ENCODE measurements at places on chromosomes 6 and 20.

- no peak for DNase-seq
Measured at GRCh38 chr20:54026295-54027064, 43.9 kb downstream of the BCAS1 start.

DNA sequence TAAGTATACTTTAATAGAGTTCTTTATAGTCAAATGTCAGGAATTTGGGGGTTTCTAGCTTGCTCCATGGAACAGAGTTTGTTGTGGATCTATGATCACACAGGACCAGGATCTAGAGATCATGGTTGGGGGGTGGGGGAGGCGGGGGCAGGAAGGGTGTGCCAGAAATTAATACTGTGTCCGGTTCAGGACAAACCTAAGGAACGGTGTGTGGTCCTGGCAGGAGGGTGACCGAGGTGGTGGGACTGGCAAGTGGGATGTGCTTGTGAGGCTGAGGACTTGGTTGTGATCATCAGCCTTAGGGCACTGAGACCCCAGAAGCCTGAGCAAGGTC, 27.9 kb downstream of the GSTA3 start:
- no peak for DNase-seq

DNA sequence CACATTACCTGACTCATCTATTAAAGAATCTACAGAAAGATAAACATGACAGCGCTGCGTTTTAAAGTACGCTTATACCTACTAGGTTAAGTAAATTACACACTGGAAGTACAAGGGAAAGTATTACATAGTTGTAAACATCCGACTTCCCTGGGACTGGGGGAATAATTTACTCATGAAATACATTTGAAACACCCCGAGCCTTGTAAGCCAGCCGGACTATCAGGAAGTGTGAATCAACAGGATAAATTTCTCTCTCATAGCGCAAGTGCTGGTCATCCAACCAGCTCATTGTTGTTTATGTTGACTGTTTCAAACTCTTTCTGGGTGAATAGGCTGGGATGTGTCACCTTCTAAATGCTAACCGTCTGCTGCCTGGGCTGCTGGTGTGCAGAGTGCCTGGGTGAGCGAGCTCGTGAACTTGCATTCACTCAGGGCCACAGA, 4.9 kb downstream of the BMP6 start:
- peak; percentile 30 for DNase-seq

GRCh38 chr6:113564371-113565171, 292.6 kb upstream of the MARCKS start:
- DNase-seq: peak; percentile 28

- no peak for DNase-seq
Measured at GRCh38 chr6:53203483-53203882, 54.8 kb upstream of the GCM1 start.

DNA sequence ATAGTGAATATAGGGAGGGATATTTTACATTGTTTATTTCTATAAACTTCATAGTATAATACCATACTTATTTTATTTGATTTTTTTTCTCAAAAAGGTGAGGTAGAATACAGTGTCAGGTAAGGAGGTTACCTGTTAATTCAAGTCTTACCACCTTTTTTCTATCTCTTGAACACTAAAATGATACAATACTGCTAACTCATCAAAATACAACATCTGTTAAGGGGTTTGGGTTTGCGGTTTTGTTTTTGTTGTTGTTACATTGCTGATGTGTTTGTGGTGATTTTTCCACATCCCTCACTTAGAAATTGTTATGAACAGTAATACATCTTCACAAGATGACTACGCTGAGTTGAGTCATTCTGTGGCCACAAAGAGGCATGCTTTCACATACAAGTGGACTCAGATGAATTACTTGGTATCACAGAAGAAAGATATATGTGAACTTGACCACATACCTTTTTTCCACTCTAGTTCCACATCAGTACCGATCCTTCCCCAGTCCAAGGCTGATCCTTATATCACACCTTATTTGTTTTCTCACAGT, 139.4 kb upstream of the ID4 start:
- no peak for DNase-seq

- no peak for DNase-seq
Measured at GRCh38 chr6:164749221-164750064, 560.0 kb downstream of the C6orf118 start.

DNA sequence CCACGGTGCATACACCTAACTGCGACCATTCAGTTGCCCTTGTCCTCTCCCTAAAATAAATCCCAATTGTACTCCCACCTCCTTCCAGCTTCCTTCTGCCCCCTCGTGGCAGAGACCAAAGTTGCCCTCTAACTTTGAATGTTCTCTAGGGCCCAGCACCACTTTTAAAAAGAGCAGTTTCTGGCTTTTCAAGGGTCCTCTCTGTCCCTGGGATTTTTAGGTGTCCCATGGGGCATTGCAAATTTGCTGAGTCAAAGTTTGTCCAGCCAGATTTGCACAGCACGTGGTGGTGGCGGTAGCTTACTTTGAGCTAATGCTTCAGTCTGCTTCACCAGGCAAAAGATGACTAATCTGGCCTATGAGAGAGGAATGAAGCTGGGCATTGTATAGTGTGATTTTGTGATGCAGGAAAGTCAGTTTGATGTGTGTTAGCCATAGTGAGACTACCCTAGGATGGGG, 100.2 kb downstream of the PERP start:
- peak; percentile 38 for DNase-seq

- no peak for DNase-seq
Measured at GRCh38 chr6:3509336-3509735, 52.5 kb upstream of the SLC22A23 start.

DNA sequence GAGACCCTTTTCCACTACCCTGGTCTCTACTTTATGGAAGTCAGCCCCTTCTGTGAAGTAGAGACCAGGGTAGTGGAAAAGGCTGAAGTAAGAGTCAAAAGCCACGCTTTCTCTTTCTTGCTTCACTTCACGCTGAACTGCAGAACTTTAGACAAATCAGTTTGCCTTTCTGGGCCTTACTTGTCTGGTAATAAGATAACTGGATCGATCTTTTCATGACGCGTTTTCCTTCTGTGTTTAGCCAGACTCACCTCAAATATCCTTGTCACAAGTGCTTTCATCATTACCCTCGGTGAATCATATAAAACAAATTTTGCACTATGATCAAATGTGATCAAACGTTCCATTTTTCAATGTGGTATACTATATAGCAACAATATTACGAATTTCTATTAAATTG, 170.7 kb downstream of the CLIC5 start:
- DNase-seq: no peak

DNA sequence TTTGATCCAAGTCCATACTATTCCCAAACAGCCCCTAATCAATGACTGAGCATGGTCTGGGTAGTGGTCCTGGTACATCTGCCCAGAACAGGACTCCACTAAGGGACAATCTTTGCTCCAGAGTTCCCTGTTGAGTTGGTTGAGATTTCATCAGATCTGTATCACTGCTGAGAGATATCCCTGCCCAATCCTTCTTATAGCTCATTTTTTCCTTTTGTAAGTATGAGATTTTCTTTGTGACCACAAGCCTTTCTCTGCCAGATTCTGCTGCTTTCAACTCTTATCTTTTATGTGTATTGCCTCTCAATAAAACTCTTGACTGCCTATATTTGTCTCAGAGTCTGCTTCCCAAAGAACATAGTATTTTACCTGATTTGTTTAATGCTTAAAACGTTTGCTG, 46.2 kb upstream of the LAMA2 start:
- DNase-seq: no peak

DNA sequence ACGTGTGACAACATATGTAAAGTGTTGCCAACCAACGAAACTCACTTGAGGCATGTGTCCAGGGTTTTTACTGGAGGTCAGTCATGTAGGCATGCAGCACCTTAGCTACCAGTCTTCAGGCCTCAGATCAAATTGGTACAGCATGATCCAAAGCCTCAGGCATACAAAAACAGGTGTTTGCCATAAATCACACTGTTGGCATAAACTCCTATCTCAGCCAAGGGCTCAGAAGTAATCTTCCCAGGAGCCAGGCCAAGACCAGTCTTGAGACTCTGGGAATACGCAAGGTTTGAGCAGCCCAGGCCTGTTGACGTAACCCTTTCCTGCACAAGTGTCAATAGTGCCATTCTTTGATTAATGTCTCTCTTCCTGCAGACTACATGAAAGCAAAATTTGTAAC, 163.5 kb downstream of the PRL start:
- no peak for DNase-seq

DNA sequence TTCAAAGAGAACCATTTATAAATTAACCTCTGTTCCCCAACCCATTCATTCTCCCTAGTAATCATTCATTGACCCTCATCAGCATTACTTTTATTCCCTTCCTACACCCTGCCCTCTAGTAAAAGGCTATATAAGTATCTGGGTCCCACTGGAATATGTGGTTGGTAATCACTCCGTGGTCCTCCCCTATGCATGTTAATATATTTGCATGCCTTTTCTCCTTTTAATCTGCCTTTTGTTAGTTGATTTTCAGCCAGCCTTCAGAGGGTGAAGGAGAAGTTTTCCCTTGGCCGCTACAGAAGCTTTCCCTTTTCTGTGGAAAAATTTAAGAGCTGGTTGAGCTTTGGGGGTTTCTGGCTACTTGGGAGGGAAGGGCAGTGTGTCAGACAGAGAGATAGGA, 585.6 kb downstream of the UTRN start:
- DNase-seq: no peak

DNA sequence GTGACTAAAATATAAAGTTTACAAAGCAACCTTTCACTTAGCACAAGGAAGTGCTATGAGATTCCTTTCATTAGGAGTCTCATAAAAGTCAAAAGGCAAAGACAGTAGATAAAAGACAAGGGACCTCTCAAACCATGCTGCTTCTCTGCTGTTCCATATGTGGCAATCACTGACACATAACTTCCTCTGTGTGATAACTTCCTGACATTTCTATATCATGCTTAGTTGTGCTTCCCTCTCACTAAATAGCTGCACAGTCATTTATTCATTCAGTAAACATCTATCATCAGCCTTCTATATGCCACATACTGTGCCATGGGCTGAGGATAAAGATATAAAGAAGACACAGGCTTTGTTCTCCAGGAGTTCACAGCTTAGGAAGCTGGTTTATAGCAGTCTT, 214.8 kb upstream of the GRIK2 start:
- no peak for DNase-seq

- no peak for DNase-seq
Measured at GRCh38 chr6:14258117-14258516, 140.5 kb downstream of the CD83 start.

GRCh38 chr20:49562311-49563014, 5.5 kb downstream of the PTGIS start:
- DNase-seq: peak; percentile 86

DNA sequence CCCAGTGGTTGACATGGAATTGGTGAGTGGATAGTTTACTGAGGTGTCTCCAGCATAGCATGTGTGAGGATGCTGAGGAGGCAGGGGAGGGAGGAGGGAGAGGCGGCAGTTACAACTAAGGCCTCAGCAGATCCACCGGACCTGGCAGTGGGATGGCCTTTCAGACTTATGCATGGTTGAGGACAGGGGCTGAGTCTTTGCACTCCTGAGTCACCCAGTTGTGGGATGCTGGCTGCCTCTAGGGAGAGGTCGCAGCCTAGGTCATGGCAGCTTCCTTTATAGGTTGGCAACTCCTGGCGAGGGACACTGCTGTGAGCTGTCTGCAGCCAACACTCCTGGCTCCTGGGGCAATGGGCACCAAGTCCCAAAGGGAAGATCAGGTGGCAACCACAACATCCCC, 380.3 kb downstream of the PREX1 start:
- no peak for DNase-seq

DNA sequence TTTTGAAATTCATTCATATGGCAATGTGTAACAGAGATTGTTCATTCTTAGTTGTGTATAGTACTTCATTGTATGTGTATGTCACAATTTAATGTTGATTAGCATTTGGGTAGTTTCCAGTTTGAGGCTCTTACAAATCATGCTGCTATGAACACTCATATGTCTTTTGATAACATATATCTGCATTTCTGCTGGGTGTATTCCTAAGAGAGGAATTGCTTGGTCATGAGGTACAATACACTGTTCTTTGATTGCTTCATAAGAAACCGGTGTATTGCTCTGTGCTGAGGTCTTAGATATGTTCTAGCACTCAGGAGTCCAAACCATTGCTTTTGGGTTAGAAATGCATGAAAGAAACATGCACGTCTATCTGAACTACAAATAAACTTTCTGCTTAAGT, 492.9 kb upstream of the JAG1 start:
- no peak for DNase-seq

DNA sequence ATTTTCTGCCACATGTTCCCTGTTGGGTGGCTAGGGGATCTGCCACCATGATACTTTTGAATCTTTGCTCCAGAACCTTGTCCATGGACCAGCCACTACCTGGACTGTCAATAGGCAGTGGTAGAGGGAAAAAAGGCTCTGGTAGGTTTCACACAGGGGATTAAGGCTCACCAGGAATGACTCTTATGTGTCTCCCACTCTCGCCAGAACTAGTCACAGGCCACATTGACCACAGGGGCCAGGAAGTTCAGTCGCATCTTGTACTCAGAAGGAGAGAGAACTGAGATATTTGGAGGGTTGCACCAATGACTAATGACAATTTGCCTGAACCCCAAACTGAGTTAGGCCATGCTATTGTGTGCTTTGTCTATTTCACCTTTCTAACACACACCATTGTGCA, 23.6 kb upstream of the APCDD1L start:
- no peak for DNase-seq

DNA sequence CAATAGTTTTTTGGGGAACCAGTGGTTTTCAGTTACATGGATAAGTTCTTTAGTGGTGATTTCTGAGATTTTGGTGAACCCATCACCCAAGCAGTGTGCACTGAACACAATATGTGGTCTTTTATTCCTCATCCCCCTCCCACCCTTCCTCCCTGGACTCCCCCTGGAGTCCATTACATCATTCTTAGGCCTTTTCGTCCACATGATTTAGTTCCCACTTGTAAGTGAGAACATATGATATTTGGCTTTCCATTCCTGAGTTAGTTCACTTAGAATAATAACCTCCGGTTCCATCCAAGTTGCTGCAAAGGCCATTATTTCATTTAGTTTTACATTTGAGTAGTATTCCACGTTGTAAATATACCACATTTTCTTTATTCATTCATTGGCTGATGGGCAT, 28.3 kb downstream of the RPP40 start:
- no peak for DNase-seq

DNA sequence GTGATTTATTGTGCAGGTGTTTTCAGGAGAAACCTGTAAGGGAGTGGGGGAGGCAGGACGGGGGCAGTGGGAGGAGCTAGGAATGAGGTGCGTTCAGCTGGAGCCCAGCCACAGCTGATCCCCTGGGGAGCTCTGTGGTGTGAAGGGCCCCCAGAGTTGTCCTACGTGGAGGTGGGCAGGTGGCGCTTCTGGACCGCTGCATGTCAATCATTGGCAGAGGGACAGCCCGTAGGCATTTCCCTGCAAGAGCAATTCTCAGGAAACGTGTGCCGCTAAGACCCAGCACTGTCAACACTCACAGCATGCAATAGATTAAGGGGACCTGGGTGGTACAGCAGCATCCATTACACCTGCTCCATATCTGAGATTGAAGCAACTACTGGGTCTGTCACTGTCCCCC, 88.0 kb downstream of the PRND start:
- no peak for DNase-seq

DNA sequence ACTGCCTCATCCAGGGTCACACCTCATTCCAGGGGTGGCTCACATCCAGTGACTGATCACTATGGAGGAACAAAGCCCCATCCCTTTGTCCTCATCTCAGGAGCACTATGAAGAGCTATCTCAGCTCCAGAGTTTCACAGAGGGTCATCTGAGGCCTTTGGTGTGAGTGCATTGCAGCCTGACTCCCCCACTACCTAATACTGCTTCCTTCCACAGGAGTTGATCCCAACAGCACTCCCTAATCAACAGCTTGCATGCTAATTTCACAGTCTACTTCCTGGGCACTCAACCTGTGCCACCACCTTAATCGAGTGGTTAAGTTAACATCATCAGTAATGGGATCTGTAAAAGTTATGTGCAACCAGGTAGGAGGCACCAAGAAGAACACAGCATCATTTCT, 37.7 kb downstream of the F13A1 start:
- DNase-seq: no peak

Data from PC-9 (cell line).